ENCODE measurements at places on chromosomes 4 and X.
A peak's percentile ranks its signal among the peaks of the same experiment; 100 is the strongest.

DNA sequence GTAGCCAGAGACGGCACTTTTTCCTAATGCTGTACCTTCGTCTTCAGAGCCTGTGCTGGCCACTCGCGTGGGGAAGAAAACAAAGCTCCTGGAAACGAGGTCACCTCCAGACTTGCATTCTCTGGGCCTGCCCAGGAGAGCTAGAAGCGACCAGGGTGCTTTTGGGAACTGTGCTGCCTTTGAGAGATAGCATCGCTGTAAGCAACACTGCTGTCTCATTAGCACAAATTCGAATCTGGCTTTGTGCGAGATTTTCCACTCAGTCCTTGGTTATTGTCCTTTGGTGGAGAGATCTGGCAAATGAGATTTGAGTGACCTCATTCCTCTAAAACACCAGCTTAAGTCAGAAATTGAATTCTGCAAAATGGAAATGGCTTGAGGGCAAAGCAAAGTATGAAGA is 66.1 kb upstream of the TLR3 start:
- no peaks in the 10 kb centered on the region for H3K36me3 ChIP-seq
- H3K4me3 ChIP-seq, result no peak overlapping the region
- H3K27me3 ChIP-seq, result no peaks in the 10 kb centered on the region
- no peak for DNase-seq
- H3K27ac ChIP-seq, result no peak overlapping the region

GRCh38 chr4:13481569-13481968 is 2.6 kb downstream of the RAB28 start:
- H3K4me1 ChIP-seq, result no peaks in the 10 kb centered on the region
- no peak overlapping the region for H3K27ac ChIP-seq
- DNase-seq, result no peak
- no peak overlapping the region for H3K4me3 ChIP-seq
- no peaks in the 10 kb centered on the region for H3K36me3 ChIP-seq
- H3K27me3 ChIP-seq, result no peaks in the 10 kb centered on the region

GRCh38 chr4:118752551-118752950 is 67.4 kb downstream of the METTL14 start:
- DNase-seq, result no peak
- H3K4me1 ChIP-seq, result no peaks in the 10 kb centered on the region
- H3K36me3 ChIP-seq, result peaks cover 6% of the 10 kb centered on the region
- no peaks in the 10 kb centered on the region for H3K27me3 ChIP-seq
- no peak overlapping the region for H3K27ac ChIP-seq

DNA sequence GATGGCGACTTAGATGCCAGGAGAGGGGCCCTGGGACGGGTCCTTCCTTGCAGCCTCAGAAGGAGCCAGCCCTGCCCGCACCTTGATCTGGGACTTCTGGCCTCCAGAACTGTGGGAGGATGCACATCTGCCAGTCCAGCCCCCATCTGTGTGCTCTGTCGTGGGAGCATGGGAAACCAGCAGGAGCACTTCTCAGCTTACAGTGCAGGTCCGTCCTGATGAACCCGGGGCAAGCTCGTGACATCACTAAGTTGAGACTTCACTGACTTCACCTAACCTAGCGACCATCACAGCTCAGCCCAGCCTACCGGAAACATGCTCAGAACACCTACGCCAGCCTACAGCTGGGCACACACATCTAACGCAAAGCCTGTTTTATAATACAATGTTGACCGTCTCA is 38.1 kb downstream of the ABLIM2 start:
- no peaks in the 10 kb centered on the region for H3K36me3 ChIP-seq
- no peak overlapping the region for H3K4me3 ChIP-seq
- no peaks in the 10 kb centered on the region for H3K27me3 ChIP-seq
- H3K27ac ChIP-seq, result no peak overlapping the region
- H3K4me1 ChIP-seq, result no peaks in the 10 kb centered on the region

DNA sequence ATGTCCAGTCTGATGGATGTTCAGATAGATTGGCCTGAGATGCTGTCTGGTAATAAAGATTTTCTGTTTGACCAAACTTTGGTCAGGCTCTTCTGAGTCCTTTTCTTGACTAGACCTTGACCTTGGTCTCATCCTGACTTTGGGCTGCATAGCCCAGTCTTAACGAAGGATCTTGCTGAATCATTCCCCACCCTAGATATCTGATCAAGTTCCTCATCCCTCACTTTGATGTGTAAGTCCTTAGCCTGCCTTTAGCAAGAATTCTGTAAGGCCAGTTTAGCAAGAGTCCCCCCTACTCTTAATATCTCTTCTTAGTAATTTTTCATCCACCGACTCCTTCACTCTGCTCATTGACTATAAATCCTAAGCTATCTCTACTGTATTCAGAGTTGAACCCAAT is 244.4 kb upstream of the JADE1 start:
- H3K4me3 ChIP-seq, result no peak overlapping the region
- no peaks in the 10 kb centered on the region for H3K4me1 ChIP-seq
- no peaks in the 10 kb centered on the region for H3K36me3 ChIP-seq
- H3K27ac ChIP-seq, result no peak overlapping the region

- H3K4me3 ChIP-seq, result no peak overlapping the region
- DNase-seq, result no peak
- H3K36me3 ChIP-seq, result no peaks in the 10 kb centered on the region
- H3K27ac ChIP-seq, result no peak overlapping the region
- H3K4me1 ChIP-seq, result no peaks in the 10 kb centered on the region
- H3K27me3 ChIP-seq, result no peaks in the 10 kb centered on the region
Observed at GRCh38 chr4:176967586-176967985, 174.9 kb upstream of the VEGFC start.

DNA sequence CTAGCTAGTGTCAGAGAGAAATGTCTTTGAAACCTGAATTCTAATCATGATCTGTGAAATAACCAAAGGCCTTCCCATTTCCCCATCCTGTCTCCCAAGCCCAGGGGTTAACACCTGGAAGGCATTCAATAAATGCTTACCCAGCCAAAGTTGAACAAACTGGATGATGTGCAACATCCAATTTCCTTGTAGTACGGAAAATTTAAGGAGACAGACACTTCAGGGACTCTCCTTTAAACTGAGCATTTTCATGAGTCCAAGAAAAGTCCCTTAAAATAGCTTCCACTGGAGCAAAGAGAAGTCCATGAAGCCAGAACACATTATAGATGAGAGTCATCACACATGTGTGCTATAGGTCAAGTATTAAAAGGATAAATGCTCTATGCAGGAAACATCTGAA is 271.2 kb downstream of the RAB28 start:
- no peaks in the 10 kb centered on the region for H3K4me1 ChIP-seq
- no peaks in the 10 kb centered on the region for H3K36me3 ChIP-seq
- DNase-seq, result no peak
- no peak overlapping the region for H3K4me3 ChIP-seq
- no peak overlapping the region for H3K27ac ChIP-seq
- no peaks in the 10 kb centered on the region for H3K27me3 ChIP-seq

GRCh38 chr4:141636771-141637460 is 533 bp downstream of the IL15 start:
- peak; percentile 72 for DNase-seq
- peak overlapping the region; percentile 88 for H3K27ac ChIP-seq
- peak overlapping the region; percentile 82 for H3K4me3 ChIP-seq
- H3K27me3 ChIP-seq, result no peaks in the 10 kb centered on the region
- H3K4me1 ChIP-seq, result no peaks in the 10 kb centered on the region

GRCh38 chrX:74420196-74421035 is 877 bp upstream of the SLC16A2 start:
- H3K27ac ChIP-seq, result peak overlapping the region; percentile 74
- no peaks in the 10 kb centered on the region for H3K4me1 ChIP-seq
